Omental fat pad (tissue), 4 donors: ENCODE measurements at places on chromosomes 2 and 18. TPM values are rescaled to one million over a fixed set of nuclear protein-coding genes. Genes with fewer than 3 reads are reported as not detected.

The LHCGR gene
- total RNA-seq = 0.96 TPM

DNA sequence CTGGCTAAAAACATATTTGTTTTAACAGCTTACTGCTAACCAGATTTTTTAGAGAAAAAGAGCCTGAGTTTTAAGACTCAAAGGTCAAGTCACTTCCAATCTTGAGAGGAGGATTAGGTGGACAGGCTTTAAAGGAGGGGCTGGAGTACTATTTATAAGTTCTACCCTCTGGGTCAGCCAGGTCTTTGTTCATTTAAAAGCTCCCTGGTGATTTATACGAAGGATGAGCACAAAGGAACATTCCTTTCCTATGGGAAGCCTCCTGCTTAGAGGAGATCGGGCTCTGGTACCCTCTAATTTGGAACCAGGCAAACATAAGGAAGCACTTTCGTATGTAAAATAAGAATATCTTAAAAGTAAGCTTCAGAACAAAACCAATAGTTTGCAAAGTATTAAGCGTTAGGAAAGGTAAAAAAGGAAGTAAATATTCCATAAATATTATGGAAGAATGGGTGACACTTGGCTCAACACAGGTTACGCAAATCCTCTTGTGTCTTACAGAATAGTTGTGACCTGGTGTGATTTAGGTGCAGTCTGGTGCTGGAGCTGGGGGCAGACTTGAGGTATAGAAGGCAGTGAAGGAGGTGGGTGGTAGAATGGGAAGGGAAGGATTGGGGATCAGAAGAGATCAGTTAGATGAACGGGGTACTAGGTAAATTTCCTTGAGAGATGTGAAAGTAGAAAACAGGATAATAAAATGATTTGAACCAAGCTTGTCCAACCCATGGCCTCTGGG, 35.6 kb downstream of the PDE6D start:
- DNase-seq = no peak

DNA sequence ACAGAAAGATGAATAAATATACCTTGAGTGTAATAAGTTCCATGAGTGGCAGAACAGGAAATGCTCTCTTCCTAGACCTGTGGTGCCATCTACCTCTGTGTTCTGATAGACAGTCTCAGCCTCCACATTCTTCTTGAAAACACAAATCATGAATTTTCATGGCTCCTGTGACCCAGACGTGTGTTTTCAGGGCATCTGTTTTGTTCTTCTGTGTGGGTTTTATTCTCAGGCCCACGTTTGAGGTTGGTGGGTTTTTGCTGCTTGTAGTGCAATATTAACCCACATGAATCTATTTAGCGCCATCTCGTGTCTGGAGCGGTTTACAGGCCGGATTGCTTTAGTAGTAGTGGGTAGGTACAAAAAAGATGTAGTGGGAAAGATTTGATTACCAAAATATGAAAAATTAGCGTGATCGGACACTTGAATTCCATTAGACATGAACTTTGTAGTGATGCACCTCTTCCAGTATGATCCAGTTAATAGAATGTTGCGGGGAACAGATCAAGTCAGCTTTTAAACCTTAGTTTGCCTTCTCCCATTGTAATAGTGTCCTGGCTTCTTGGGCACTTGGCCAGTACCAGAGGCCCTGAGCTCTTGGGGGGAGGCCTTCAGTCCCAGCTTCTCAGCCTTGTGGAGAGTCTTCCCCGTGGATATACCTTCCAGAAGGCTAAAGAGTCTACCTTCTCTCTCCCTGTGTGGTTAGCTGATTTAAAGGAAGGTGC, 256.5 kb downstream of the TPGS2 start:
- no peak for DNase-seq

DNA sequence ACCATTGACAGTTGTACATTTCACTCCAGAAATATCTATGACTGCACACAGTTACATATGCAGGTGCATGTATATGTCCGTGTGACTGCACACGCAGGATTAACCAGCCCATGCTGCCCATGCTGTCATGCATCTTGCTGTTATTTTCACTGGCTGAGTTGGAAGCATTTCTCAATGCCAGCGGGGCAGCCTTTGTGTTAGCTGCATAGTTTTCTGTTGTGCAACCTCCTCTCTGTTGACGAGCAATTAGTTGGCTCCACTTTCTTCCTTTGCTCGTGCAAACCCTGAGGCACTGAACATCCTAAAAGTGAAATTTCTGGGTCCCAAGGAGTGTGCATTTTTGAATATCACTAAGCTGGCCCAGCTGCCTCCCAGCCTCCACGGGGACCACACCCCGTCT, 133.4 kb upstream of the GLI2 start:
- DNase-seq = no peak

DNA sequence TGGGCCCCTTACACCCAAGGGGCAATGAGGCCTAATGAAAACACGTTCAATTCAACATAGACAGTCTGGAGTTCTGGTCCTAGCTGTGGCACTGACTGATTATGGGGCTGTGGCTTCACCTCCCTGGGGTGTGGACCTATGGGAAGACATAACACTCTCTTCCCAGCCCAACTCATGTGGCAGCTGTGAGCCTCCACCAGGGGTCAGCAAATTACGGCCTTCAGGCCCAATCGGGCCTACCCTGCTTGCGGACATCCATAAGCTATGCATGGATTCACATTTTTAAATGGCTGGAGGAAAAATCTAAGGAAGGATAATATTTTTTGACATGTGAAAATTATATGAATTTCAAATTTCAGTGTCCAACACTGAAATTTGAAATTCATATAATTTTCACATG, 101.3 kb downstream of the LOXHD1 start:
- DNase-seq = no peak

- no peak for DNase-seq
These were observed 182.0 kb downstream of the ZBTB7C start for GRCh38 chr18:48227206-48227605.
